AML-193 (cell line): ENCODE measurements at places on chromosomes 12 and 14.
A peak's percentile ranks its signal among the peaks of the same experiment; 100 is the strongest.

DNA sequence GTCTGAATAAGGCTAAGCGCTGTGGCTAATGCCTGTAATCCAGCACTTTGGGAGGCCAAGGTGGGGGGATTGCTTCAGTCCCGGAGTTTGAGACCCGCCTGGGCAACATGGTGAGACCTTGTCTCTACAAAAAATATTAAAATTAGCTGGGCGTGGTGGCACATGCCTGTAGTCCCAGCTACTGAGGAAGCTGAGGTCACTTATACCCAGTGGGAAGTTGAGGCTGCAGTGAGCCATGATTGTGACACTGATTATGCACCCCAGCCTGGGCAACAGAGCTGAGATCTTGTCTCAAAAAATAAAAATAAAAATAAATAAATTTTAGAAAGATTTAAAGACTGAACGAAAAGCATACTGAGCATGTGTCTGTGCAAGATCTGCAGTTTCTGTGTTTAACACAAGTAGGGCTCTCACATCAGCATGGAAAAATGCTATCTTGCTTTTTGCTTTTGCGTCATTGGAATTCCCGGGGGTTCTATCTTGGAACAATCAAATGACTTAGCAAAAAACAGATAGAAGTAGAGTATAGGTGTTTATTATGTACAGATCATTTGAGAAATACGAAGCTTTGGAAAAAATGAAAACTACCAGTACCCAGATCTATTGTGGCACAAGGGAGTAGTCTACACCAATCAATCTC lies 161.9 kb downstream of the CAPZA3 start:
- DNase-seq, result no peak

GRCh38 chr12:80186727-80187217 lies 87.4 kb downstream of the OTOGL start:
- DNase-seq, result peak; percentile 68

- DNase-seq, result no peak
Observed at GRCh38 chr14:61712137-61712536, 16.8 kb downstream of the HIF1A start.

DNA sequence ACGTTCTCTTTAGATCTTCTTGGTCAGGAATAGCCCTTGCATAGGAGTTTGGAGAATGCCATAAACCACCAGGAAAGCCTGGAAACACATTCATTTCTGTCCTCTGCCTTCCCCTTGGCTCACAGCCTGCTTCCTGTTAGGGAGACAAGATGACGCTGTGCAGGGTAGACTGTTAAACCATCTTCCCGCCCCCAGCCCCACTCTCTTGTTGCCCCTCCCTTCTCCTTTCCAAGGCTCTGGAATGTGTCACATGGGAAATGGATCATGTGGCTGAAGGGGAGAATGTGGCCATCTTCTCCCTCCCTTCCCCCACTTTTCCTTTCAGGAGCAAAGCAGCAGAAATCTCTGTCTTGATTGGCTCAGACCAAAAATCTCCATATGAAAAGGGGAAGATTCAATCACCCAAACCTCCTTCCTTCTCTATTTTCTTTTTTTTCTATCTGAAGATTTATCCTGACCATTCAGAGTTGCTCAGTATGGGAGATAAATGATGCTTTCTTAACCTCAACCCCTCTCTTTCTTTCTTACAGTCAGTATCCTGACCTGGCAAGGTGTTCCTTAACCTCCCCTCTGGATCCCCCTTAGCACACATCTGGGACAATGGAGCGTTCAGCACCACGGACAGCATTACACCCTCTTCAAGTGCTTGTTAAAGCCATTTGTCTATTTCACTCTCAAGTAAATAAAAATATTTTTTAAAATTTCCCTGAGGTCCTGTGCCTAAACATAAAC lies 11.4 kb downstream of the GPR19 start:
- DNase-seq, result peak; percentile 34

GRCh38 chr14:99239661-99240092 lies 32.3 kb downstream of the BCL11B start:
- no peak for DNase-seq

DNA sequence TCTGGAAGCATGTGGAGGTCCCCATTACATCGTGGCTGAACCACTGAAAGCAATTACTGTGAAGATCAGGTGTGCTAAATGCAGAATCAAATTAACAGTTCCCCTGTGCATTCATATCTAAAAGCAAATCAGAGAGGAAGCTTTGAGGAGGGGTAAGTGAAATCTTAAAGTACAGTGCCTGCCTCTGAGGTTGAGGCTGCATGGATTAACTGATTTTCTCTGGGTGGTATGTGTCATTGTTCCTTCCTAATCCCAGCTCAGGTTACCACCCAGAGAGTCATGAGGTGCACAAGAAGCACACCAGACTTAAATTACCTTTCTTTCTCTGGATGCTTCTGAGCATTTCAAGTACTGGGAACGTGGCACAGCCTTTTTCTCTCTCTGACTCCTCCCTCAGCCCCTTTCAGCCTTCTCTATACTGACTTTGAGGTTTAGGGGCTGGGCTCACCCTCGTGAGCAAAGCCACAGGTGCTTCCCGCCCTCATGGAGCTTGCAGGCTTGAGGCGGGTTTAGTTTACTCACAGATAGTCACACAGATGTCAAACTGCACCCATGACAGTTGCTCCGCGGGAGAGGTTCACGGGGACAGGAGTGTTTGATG lies 237.6 kb upstream of the CRY1 start:
- no peak for DNase-seq

DNA sequence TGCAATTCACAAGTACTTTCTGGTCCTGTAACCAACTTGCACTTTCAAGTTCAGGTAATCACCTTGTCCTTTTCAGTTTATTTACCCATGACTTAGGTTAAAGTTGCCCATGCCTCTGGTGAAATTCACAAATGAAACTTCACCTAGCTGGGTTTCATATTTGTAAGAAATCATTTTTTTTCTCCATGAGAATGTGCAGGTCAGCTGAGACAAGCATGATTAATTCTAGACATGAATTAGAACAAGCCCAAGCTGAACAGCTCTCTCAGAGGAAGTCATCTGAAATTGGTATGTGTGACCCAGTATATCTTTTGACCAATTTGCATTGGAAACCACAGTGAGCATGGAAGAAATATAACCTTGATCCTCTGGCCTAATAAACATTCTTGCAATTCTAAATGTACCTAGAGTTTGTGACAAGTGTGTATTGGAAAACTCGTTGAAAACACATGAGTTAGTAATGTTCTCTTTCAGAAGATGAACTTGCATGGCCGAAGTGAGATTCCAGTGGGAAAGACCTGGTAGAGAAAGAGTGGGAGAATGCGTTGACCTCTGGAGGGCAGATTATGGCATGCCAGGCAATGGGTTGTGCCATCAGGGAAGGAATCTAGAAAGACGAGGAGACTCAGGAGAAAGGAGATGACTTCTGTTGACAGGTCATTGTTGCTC lies 486.5 kb downstream of the ZFP36L1 start:
- no peak for DNase-seq

DNA sequence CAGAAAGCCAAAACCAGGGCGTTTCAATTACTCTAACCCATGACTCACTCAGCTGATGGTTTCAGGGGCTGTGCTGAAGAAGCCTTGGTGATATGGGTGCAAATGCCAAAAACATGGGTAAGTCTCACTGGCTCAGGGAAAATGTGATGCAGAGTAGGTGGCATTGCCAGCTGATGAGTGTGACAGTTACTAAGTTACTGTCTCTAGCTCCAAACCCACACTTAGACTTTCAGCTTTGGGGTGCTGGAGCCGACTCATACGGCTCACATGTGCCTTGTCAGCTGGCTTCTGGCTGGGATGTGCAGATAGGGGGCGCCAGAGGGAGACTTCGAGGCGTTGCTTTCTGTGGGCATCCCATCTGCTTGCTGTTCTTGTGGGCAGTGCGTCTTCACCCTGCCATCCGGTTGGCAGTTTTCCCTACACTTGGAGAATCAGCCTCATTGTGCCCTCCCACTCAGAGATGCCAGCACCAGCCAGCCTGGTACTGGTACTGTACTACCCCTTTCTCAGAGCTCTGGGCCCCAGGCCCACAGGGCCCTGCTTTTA lies 11.1 kb upstream of the KRT7 start:
- DNase-seq, result peak; percentile 53

DNA sequence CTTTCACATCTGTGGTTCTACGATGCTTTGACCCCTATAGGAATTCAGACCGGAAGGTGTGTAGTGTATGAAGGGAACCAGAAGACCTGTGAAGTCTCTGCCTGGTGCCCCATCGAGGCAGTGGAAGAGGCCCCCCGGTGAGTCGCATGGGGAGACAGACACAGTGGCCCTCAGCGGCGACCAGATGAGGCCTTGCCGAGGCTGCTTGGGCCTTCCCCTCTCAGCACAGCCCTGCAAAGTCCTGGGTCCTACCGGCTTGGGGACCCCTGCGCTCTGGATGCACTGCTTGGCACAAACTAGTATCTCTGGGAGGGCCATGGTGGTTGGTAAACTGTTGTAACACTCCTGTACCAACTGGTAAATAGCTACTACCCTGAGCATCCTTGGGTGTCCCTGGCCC lies 29.7 kb downstream of the P2RX7 start:
- DNase-seq, result no peak

- no peak for DNase-seq
Observed at GRCh38 chr12:16523951-16524331, 82.0 kb downstream of the LMO3 start.

- no peak for DNase-seq
Observed at GRCh38 chr14:70807898-70808415, 1.4 kb downstream of the MAP3K9 start.

- no peak for DNase-seq
Observed at GRCh38 chr12:128687851-128688250, 135.9 kb downstream of the SLC15A4 start.

GRCh38 chr12:104482748-104483147 lies 26.0 kb downstream of the CHST11 start:
- DNase-seq, result no peak

- DNase-seq, result no peak
Observed at GRCh38 chr12:91007531-91008290, 2.9 kb upstream of the EPYC start.

GRCh38 chr14:64841121-64841651 lies 38.5 kb downstream of the SPTB start:
- DNase-seq, result no peak

GRCh38 chr14:102442241-102443211 lies 67.0 kb downstream of the ANKRD9 start:
- no peak for DNase-seq

DNA sequence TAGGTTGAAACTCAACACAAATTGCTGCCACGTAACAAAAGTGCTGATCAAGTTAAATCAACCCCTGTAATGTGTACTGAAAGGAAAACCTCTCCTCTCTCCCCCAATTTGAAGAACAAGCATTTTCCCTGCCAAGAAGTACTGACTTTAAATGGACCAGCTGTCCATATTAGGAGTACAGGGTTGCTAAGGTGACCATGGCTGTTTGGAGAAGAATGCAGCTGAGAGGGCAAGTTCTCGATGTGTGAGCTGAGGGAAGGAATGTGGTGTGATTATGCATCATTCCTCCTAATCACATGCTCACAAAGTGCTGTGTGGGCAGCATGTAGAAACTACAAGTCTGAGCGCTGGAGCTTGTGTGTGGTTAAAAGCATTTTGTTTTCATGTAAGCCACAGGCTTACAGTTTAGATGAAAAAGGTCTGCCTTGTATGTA lies 50.9 kb upstream of the CCT2 start:
- DNase-seq, result no peak

GRCh38 chr12:26630546-26631027 lies 202.4 kb downstream of the ITPR2 start:
- DNase-seq, result no peak

DNA sequence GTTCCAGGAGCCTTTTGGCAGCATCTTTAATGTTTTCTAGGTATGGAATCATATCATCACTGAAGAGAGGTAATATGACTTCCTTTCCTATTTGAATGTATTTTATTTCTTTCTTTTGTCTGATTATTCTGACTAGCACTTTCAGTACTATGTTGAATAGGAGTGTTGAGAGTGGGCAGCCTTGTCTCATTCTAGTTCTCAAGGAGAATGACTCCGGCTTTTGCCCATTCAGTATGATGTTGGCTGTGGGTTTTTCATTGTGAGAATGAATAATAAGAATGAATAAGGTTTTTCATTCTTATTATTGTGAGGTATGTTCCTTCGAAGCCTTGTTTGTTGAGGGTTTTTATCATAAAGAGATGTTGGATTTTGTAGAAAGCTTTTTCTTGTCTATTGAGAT lies 98.9 kb downstream of the GPHN start:
- no peak for DNase-seq

GRCh38 chr12:122348505-122348904 lies 74.0 kb downstream of the CLIP1 start:
- no peak for DNase-seq

GRCh38 chr12:61254225-61254624 lies 1006.0 kb upstream of the USP15 start:
- DNase-seq, result no peak

DNA sequence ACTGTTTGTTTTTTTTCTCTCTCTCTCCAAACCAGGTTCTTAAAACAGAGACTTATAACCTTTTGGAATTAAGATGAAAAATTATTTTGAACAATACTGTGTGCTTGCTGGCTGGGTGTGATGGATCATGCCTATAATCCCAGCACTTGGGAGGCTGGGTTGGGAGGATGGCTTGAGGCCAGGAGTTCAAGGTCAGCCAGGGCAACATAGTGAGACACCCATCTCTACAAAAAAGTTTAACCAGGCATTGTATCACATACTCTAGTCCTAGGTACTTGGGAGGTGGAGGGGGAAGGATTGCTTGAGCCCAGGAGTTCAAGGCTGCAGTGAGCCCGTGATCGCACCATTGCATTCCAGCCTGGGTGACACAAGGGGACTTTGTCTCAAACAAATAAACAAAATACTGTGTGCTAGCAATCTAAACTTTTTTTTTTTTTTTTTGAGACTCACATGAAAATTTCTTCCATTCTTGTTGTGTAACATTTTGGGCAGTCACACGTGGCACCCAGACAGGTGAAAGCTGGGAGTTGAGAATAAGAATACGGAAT lies 379.6 kb downstream of the ETNK1 start:
- no peak for DNase-seq

- DNase-seq, result no peak
Observed at GRCh38 chr14:55212634-55213033, 21.2 kb upstream of the DLGAP5 start.

DNA sequence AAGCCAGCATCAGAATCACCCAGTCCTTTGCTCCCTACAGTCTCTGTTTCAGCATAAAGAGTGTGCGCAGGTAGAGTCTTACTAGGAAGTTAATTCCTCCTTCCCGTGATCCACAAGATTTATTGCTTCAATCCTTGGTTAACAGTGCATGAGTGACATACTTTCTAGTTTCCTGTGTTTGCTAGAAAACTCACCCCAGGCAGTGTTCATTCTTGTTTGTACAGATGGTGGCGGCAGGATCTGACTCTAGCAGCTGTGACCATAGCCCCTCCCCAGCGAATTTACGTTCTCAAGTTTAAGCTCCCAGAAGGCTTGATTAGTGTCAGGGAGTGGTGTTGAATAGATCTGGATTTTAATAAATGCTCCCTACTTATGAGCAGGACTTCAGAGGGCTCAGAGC lies 75.9 kb upstream of the ANO2 start:
- no peak for DNase-seq

- no peak for DNase-seq
Observed at GRCh38 chr12:22803725-22804124, 178.8 kb downstream of the ETNK1 start.
